ENCODE measurements at places on chromosomes 16 and 17.

- no peak for DNase-seq
Observed at GRCh38 chr16:31868164-31868563, 5.4 kb upstream of the ZNF267 start.

DNA sequence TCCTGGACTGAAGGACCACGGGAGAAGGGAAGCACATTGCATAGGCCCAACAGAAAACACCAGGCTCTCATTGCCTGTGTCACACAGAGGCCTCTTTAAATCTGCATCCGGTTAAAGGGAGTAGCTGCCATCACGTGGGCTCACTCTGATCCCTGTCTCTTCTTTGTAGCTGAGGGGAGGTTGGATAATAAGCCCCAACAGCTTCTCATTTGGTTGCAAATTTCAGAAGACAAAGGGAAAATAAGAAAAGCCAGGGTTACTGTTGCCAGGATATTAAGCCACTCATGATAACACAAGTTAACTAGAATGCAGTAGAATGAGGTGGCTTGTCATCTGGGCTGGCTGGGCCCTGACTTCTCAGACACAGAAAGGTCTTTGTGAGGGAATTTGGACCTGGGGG is 325.1 kb upstream of the ERCC4 start:
- DNase-seq = no peak

GRCh38 chr17:7111784-7112509 is 2.7 kb downstream of the ASGR2 start:
- DNase-seq = no peak

DNA sequence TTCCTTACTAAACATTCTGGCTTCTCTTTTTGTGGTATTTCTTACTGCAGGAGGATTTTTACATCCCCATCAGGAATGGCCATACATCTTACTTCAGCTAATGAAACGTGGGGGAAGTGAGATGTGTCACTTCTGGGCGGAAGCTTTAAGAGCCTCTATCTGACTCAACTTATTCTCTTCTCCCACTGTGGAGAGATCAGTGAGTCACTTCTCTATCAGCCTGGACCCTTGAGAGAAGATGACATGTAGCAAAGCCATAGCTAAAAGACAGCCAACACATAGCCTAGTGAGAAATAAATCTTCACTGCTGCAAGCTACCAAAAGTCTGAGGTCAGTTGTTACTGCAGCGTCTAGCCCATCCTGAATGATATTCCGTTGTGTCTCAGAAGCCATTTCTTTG is 1066.7 kb upstream of the RBFOX1 start:
- DNase-seq = no peak

DNA sequence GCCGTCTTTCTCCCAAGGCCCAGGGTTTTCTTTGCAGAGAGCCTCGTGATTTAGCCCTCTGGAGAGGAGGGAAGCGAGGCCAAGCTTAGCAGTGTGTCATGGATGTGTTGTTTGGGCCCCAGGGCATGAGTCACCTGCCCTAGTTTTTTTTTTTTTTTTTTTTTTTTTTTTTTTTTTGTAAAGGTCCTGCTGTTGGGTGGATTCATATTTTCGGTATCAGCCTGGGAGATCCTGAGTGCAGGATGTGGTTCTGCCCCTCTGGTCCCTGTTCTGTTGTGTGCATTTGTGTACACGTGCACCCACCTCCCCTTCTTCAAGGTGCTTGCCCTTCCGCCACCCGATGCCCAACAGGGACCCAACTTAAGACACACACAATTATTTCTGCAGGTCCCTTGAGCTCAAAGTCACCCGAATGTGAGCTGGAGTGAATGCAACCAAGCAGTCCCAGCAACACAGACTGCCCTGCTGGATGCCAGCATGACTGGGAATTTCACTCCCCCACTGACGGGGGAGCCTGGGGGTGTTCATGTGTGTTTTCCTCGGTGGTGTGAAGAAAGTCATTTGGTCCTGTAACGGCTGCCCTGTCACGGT is 265.8 kb upstream of the TNRC6C start:
- no peak for DNase-seq

GRCh38 chr17:7323731-7324437 is 5.3 kb downstream of the NEURL4 start:
- no peak for DNase-seq

DNA sequence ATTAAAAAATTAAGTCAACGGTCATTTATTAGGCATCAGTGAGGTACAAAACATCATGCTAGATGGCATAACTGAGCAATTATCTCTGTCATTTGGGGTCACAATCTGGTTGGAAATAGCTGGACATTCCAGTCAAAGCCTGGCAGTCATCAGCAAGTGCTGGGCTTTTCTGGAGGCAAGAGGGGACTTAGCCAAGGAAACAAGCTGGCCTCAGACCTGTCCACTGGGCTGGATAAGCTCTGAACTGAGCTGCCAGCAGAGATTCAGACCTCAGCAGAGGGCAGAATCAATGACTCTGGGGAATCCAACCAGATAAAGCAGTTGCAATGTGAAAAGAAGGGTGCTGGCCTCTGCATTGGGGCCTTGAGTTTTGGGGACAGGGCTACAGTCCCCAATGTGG is 161.9 kb upstream of the NOL11 start:
- no peak for DNase-seq

DNA sequence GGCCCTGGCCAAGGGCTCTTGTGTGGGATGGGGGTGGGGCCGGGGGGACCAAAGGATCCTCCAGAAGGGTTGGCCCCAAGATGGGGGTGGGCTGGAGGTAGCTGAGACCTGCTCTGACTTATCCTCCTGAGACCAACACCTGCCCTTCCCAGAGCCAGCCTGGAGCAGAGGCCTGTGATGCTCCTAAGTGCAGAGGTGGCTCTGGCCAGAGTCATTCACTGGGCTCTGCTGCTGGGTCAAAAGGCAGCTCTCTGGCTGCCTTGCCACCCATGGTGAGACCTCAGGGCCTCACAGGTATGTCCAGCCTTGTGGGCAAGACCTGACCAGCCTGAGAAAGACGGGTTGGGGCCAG is 393 bp downstream of the SERPINF2 start:
- no peak for DNase-seq

GRCh38 chr16:53209429-53209828 is 154.6 kb downstream of the CHD9 start:
- DNase-seq = no peak

DNA sequence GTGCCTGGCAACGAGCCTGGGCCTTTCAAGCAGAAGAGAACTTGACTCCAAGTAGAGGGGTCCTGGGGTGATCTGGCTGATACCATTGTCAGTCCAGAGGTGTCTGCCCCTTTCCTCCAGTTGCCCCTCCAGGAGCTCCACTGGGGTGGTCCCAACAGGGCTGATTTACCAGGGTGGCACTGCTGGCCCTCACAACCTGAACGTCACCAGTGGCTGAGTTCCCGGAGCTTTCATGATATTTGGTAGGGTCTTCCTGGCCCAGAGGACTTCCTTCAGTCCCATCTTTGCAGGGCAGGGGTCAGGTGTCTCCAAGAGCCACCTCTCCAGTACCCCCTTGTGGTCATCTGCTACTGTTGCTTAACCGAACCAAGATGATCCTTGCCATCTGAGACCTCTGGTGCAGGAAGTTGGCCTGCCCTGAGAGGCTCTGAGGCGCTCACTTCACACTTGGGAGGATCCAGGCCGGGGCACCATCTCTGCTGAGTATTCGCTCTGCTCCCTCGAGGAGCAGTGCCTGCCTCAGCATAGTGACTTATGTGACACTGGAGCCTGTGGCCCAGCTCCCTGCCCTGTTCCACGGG is 3.5 kb downstream of the LIMD2 start:
- no peak for DNase-seq

DNA sequence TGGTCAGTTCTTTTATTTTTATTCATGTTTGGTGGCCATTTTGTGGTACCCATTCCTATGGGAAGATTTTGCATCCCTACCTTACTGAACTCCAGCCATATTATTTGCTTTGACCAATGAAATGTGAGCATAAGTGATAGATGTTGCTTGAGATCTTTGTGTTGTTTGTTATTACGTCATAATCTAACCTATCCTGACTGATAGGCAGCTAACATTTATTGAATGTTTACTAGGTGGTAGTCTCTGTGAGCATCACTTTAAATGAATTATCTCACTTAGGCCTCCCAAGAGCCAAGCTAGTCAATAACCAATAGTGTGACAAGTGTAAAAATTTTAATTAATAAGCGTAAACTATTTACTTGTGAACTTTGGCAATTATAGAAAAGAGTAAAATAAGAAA is 37.6 kb downstream of the VMP1 start:
- no peak for DNase-seq

GRCh38 chr17:73324160-73324475 is 12.3 kb upstream of the CDC42EP4 start:
- DNase-seq = no peak

DNA sequence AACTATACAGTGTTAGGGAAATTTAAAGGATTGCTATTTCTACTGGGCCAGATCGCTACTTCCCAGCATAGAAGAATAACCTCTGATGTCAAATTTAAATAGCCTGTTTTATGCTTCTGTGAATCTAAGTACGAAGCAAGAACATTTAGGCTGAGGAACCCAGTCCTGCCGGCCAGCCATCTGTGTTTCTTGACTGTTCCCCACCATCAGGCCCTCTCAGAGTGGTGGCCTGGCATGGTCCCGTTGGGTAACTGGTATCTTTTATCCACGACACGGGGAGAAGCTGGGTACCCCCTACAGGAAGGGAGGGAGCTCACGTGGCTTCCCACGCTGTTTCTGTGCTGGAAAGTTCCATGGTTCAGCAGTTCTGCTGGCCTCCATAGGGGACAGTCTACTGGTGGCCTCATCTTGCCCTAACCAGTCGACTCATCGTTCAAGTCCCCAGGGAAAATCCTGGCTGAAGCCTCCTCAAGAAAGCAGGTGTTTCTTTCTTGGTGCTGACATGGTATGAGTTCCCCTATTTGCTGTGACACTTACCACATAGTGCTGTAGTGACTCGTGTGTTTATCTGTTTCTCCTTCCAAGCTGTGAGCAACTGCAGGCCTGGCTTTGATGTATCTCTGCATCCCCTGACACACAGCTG is 201.7 kb upstream of the NLRP1 start:
- DNase-seq = no peak

- DNase-seq = no peak
Observed at GRCh38 chr17:67335245-67335835, 31.0 kb downstream of the PSMD12 start.

- no peak for DNase-seq
Observed at GRCh38 chr16:84795329-84796053, 24.3 kb upstream of the CRISPLD2 start.

DNA sequence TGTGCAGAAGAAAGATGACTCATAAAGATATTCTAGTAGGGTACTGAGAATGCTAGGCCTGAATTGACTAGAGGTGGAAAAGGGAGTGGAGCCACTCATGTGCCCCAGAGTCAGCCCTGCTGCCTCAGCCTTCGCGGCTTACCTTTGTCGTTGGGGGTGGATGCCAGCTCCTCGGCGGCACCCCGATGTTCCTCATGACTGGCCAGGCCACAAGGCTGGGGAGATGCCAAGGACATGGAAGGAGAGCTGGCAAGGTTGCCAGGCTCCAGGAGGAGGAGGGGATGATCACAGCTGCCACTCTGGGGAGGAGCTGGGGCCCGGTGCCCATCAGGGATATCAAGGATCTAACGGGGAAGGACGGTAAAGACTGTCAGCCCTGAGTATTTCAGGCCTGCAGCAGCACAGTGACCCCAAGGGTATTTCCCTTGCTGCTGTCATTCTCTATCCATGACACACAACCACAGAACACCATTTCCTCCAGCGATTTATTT is 9.7 kb upstream of the SLC35B1 start:
- no peak for DNase-seq

DNA sequence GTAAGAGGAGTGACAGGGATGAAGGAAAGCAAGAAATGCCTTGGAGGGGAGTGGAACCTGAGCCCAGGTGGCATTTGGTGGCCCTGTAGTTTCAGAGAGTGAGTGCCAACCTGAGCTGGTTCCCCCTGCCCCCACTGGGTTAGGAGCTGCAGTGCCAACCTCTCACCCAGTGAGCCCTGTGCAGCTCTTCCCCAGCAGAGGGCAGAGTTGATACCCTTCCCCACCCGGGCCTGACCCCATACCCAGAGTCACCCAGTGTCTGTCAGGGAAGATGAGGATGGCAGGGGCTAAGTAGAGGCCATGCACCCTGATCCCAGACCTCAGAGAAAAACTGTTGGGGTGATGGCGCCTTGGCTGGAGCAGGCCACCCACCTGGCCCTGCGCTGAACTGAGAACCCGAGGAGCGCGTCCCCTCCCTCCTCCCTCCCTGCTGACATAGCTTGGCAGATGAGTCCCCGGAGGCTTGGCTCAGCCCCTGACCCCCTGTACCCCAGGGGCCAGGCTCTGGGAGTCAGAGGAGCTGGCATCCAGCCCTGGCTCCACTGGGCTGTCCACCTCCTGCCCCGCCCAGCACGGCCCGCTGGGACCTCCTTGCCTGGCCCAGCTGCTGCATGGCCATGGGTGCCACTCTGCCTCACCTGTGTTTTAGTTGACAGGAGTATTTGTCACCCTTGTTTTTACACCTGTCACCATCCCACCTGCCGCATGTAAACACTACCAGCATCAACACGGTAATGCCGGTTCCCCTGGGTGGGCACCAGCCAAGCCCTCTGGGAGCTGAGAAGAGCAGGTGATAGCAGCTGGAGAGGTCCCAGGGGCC is 113.9 kb downstream of the AMFR start:
- peak; percentile 63 for DNase-seq

- no peak for DNase-seq
Observed at GRCh38 chr16:22260490-22260889, 36.7 kb upstream of the POLR3E start.

- DNase-seq = no peak
Observed at GRCh38 chr17:27209316-27209715, 84.6 kb upstream of the WSB1 start.

DNA sequence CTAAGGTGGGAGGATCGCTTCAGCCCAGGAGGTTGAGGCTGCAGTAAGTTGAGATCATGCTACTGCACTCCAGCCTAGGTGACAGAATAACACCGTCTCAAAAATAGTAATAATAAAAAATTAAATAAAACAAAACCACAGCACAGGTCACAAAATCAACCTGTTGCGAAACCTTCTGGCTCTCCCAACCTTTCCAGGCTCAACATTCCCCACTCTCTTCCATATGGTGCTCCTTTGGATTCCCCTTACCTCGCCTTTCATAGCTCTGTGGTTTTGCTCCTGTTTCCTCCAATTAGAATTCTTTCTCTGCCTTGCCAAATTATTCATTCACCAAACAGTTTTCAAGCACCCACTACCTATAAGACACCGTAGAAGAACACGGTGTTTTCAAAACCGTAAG is 4.7 kb downstream of the ZDHHC7 start:
- no peak for DNase-seq

GRCh38 chr16:15521390-15521757 is 87.0 kb downstream of the BMERB1 start:
- DNase-seq = no peak

DNA sequence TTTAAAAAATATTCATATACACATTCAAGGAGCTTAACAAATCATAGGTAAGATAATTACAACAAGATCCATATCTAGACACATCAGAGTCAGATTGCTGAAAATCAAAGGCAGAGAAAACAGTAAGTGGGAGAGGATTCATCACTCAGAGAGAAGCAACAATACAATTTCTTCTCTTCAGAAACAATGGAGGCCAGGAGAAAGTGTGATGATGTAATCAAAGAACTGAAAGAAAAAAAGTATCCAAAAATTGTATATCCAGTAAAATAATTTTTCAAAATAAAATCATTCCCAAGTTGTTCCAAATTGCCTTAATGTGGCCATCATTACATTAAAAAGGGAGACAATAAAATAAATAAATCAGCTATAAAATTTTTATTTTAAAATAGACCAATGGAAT is 17.7 kb upstream of the ABCA6 start:
- no peak for DNase-seq

Data from NCI-H2081 treated with DMSO at 0.1 percent for 48 hours (cell line).